ENCODE measurements at places on chromosomes 6 and 20. TPM values are rescaled to one million over a fixed set of nuclear protein-coding genes. Genes with fewer than 3 reads are reported as not detected.

DNA sequence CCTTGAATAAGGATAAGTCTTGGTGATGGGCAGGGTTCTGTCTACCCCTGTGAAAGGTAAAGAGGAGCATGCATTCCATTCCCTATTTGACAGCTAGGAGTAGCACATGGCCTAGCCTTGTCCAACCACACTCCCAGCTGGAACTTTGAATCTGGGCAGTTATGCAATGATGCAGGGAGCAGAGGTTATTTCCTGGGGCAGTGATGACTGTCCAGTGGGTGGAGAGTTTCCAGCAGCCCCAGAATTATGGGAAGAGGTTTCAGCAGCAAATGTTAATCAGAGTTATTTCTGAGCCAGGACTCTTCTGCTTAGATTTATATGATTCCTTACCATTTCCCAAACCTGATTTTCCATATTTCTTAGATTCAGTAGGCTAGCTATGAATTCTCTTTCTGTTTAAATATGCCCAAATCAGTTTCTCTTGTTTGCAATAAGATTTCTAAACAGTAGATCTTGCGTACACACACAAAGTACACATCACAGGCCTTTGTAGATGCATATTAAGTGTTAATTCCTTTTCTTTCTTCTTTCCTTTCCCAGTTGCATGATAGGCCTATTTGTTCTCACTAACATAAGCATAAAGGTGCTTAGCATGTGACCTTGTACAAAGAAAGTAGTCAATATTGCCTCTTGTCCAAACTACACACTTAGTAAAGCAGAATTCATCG is 17.3 kb upstream of the TXLNB start:
- no peak for DNase-seq

DNA sequence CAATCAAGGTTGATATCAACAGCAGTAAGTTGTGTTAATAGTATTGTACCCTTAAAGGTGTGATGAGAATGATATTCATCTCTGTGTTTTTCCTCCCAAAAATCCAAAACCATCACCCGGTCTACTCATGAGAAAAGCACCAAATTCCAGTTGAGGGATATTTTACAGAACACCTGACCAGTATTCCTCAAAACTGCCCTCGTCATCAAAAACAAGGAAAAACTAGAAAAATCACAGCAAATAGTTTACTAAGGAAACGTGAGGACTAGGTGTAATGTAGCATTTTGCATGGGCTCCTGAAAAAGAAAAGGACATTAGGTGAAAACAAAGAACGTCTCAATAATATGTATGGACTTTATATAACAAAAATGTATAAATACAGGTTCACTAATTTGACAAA is 394.4 kb upstream of the NRSN1 start:
- no peak for DNase-seq

DNA sequence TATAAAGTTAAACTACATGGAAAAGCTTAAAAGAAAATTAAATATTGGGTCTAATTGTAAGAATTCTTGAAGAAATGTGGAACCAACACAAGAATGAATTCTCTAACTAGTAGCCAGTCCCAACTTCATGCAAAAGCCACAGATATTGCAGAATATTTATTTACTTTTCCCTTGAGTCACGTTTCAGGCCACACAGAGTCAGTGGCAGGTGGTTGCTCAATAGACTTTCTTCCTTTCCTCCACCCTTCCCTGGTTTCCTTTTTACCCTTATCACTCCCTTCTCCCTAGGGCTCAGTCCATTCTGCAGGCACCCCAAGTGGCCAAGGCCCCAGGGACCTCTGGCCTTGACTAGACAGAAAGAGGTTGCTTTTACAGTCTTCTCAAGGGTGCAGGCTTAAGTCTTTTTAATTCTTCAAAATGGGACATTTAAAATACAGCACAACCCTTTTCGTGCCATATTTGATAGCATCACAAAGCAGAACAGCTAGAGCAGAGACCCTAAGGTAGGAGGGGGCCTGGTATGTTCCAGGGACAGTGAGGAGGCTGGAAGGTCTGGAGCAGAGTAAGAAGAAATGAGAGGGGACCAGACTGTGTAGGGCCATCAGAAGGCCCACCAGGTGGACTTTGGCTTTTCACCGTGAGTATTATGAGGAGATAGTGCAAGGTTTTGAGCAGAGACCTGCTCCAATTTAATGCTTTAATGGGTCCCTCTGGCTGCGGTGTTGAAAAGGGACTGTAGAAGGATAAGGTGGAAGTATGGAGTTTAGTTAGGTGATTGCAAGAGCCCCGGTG is 65.0 kb downstream of the HDDC2 start:
- no peak for DNase-seq

DNA sequence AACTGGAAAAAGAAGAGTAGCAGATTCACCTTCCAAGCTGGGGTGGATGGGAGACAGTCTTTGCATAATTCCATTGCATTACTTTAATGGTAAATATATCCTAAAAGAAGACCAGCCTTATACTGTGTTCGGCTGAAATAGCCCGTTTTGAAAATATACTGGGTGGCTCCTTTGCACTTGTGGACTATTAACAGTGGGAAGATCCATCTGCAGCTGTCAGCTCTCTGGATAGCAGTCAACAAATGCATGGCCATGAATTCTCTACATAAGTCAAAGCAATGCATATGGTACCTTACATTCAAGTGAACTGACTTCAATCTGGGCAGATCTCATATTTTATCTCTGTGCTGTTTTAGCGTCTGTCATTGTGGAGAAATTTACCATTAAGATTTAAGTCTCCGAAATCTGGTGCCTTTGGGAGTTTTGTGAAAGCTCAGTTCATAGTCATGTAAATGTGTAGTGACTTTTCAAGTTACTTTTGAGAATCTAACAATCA is 400.6 kb upstream of the RNF217 start:
- no peak for DNase-seq

DNA sequence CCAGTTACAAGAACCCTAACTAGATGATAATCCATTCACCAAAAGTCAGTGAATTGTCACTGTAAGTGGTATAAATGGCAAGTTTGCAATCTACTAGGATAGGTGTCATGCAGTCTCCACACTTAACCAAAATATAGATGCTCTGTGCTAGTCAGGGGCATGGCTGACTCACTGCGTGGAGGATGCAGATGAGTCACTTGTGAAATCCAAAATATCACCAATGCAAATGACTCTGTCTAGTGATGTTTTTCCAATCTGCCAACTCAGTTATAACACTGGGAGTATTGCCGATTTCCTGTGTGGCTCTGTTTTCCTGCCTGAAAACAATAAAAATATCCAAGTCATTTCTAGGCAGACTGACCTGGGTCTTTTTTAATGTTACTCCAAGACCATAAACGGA is 47.8 kb upstream of the NRSN1 start:
- no peak for DNase-seq

DNA sequence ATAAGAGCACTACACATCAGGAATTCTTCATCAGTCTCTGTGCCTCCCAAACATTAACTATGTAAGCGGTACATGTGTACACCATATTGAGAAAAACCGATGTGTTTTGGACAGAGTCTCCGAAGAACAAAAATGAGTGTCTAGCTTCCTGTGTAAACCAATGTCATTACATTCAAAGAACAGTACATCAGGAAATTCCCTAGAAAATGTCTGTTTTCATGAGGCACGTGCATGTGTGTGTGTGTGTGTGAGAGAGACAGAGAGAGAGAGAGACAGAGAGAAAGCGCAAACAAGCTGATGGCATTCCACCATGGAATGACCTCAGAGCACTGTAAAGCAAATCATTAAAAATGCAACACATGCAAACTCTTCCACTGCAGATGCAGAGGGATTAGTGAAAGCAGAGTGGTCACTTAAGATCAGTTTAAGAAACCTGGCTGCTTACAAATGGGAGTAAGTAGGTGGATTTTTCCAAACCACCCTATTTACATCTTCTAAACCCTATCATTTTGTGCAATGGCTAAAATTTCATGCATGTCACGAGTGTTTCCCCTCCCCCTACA is 133.9 kb downstream of the HIVEP2 start:
- DNase-seq: no peak

The SMIM26 gene
- 65.3 TPM for total RNA-seq

The PLAGL1 gene
- 164 TPM for total RNA-seq
